ENCODE measurements at places on chromosomes 6 and 20.

DNA sequence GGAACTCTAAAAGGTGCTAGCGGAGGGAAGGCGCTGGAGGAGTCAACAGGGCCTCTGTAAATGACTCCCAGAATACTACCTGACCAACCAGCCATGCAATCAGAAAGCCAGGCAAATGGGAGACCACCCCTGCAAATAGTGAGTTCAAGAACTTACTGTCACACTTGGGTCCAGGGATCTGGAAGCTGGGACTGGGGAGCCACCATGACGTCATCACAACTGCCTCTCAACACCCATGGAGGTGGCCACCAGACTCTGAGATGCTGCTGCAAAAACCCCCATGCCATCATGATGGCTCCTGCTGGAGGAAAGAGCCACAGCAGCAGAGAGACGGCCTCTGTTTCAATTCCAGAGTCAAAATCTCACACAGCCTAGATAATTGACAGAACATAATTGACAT is 8.5 kb upstream of the PDYN start:
- DNase-seq, result no peak

DNA sequence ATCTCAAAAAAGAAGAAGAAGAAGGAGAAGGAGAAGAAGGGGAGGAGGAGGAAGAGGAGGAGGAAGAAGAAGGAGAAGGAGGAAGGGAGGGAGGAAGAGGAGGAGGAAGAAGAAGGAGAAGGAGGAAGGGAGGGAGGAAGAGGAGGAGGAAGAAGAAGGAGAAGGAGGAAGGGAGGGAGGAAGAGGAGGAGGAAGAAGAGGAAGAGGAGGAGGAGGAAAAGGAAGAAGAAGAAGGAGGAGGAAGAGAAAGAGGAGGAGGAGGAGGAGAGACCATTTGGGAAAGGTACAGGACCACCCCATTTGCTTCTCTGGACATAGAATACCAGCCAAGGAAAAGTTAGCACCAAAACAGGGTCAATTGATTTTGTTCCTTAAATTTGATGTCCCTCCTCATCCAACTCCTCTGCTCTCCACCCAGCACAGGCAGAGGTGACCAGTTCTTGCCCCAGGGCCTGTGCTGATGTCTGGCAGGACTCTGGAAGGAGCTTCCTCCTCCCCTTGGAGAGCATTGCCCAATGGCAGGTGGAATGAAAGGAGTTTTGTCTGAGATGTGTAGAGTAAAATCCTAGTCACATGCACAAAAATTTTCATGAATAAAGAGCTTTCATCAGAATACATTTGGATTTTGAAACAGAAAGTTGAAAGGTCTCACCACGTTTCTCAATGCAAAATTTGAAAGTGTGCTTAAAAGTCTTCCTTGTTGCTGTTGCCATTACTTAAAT is 182.9 kb downstream of the LY86 start:
- DNase-seq, result no peak

DNA sequence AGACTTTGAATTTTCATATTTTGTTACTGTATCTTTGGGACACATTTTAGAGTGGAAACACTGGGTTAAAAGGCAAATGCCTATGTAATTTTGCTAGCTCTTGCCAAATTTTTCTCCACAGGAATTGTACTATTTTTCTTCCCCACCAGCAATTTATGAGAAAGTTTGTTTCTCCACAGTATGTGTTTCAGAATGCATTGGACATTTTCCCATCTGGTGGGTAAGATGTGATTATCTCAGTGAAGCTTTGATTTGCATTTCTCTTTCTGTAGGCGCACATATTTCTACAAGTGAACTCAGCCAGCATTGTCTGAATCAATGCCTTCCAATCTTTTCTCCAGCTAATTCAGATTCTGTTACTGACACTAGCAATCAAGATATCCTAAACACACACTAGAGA is 157.8 kb downstream of the RCAN2 start:
- no peak for DNase-seq

GRCh38 chr6:17630511-17631073 is 30.5 kb downstream of the FAM8A1 start:
- DNase-seq, result no peak

DNA sequence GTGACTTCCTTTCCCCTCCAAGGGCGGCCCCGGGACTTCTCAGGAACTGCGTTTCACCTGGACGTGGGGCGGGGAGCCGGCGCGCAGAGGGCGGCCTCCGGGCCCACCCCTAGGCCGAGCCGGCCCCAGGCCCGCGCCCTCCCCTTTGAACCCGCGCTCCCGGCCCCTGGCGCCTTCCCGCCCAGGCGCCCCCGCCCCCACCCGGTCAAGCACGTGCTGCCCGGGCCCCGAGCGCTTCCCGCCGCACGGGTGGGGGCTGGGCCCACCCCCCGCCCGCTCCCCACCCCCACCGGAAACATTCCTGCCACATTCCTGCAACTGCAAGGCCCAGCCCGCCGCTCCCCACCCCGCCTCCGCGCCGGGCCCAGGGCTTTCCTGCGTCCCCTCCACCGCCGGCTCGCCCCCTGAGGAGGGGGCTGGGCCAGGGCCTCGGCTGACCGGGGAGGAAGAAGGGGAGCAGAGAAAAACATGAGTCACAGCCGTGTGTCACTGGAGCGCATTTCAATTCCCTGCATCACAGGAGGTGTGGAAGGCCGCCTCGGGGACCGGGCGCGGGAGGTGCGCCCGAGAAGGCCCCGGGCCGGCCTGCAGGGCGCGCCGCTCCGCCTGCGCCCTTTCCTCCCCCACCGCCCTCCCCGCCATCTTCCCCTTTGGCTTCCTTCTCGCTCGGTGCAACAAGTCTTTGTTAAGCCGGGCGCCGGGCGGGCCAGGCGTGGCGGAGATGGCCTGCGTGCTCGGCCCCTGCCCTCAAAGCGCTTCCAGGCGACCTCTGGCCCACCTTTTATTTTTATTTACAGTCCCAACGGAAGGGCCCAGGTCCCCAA is 1.2 kb upstream of the HMGA1 start:
- DNase-seq, result no peak

DNA sequence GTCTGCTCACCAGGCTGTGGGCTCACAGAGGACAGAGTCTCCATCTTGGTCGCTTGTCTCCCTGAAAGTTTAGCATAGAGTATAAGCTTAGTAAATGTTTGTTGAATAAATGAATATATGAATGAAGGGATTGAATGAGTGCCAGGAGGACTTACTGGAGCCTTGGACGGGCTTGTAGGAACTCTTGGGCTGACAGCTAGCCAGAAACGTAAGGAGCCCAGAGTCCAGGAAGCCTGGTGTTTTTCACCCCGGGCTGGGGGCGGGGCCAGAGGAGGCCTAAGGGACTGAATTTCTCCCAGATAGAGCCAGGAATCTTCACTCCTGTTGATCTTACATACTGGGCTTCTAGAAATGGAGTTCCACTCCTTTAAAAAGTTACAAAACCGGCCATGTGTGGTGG is 68.5 kb upstream of the SRSF6 start:
- no peak for DNase-seq

DNA sequence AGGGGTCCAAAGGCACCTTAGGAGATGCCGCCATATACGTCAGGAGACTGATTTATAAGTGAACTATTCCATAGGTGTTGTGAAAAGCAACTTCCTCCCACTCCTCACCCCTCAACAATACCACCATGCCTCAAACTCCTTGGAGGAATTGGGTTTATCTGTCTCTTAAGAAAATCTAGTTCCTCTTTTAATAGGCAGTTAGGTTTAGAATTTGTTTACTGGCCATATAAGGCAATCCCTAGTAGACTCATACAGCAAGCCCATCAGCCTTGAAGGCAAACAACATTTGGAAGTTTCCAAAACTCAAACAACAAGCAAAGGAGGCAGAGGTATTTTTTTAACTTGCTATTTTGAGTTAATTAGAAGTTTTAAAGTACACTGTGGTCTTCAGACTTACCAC is 66.1 kb downstream of the PRND start:
- no peak for DNase-seq

GRCh38 chr6:11241154-11241792 is 8.8 kb upstream of the NEDD9 start:
- DNase-seq, result no peak

DNA sequence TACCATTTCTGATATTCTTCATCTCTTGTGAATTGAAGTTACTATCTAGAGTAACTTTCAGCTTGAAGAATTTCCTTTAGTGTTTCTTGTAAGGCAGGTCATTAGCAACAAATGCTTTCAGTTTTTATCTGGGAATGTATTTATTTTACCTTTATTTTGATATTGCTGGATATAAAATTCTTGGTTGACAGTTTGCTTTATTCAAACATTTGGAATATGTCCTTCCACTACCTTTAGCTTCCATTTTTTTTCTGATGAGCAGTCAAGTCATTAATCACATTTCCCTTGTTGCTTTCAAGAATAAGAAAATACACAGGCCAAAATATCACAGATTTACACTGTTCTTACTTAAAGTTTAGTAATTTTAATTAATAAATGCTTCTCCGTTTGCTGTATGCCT is 5.7 kb upstream of the NELFCD start:
- DNase-seq, result no peak

GRCh38 chr20:23242556-23243180 is 107.9 kb upstream of the NXT1 start:
- no peak for DNase-seq

DNA sequence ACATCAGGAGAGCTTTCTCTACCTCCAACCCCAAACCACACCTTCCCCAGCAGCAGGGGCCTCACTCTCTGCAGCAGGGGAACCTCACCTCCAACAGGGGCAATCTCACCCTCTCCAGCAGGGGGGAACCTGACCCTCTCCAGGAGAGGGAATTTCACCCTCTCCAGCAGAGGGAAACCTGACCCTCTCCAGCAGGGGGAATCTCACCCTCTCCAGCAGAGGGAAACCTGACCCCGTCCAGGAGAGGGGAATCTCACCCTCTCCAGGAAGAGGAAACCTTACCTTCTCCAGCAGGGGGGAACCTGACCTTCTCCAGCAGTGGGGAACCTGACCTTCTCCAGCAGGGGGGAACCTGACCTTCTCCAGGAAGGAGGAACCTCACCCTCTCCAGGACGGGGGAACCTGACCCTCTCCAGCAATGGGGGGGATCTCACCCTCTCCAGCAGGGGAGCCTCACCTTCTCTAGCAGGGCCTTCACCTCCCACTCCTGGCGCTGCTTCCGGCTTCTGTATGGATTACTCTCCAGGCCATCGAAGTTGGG is 3.1 kb downstream of the B3GALT4 start:
- no peak for DNase-seq

DNA sequence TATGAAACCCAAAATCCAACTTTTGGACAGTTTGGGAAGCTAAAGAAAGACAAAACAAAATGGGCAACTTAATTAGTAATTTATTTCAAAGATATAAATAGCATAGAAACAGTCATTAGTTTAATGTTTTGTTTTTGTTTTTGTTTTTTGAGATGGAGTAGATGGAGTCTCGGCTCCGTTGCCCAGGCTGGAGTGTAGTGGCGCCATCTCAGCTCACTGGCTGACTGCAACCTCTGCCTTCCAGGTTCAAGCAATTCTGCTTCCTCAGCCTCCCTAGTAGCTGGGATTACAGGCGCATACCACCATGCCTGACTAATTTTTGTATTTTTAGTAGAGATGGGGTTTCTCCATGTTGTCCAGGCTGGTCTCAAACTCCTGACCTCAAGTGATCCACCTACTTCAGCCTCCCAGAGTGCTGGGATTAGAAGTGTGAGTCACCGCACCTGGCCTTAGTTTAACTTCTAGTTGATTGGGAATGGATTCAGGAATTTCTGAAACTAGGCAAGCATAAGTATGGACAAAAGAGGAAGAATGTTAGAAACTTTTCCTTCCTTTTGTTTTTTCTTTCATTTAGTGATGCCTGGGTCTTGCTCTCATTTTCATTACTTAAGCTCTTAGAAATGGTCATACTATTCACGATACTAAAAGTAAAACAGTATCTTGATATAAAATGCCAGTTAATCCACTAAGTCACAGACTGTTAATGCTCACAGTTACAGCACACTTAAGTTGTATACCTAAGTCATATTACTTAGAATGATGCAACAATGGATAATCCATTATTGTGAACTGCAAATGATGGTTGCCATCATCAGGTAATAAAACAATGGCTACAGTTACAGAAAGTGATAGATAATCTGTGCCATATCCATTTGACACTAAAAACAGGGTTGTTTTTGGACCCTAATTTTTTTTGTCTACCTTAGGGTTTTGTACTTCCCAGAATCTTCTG is 8.2 kb downstream of the SENP6 start:
- no peak for DNase-seq

- no peak for DNase-seq
Measured at GRCh38 chr6:89048288-89048923, 32.1 kb upstream of the PNRC1 start.

GRCh38 chr6:150250826-150251225 is 108.0 kb downstream of the PPP1R14C start:
- no peak for DNase-seq

GRCh38 chr20:50110141-50111047 is 2.6 kb downstream of the UBE2V1 start:
- no peak for DNase-seq

GRCh38 chr6:163964789-163965188 is 550.3 kb downstream of the QKI start:
- no peak for DNase-seq

- no peak for DNase-seq
Measured at GRCh38 chr20:36113566-36114250, 40.8 kb upstream of the EPB41L1 start.

DNA sequence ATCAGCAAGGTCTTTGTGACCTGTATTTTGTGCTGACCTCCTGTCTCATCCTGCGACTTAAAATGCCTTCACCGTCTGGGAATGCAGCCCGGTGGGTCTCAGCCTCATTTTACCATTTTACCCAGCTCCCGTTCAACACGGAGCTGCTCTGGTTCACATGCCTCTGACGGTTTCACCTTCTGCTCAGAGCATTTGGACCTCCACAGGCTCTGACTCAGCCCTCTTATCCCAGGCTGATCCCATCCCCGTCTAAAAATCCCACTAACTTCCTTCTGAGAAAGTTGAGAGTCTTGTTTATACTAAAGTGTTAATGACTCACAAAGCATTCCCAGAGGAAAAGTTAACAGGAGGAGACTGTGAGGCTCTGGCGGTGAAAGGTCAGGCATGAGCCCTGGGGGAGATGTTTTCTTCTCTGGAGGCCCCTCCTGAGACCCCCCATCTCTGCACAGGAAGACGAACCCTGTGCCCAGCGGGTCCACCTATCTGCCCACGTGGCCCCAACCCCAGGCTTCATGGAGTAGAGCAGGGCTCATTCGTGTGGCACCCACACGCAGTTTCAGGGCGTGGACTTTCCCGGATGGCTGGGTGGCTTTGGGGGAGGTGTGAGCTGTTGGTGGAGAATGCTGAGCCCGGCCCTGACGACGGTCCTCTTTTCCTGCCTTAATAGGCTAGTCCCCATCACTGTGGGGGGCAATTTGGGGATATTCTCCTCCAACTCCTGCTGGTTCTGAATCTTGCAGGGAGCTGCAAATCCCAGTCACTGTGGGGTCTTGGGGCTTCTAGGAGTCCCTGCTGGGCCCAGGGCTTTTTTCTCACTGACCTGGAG is 3.3 kb upstream of the BIRC7 start:
- no peak for DNase-seq

- DNase-seq, result no peak
Measured at GRCh38 chr6:54037277-54037779, 73.9 kb upstream of the MLIP start.

DNA sequence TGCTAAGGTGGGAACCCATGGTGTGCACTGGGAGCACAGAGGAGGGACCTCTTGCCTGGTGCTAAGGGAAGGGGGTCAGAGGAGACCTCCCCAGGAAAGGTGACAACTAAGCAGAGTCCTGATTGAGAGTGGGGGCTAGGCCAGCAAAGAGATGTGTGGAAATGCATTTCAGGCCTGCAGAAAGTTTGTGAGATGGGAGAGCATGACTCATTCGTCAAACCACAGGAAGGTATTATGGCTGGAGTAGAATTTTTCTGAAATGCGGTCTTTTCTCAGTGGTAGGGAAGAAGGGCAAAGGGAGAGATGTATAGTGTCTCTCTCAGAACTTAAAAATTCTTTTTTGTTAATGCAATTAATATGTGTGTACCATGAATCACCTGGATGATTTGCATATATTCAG is 23.6 kb upstream of the EDN1 start:
- no peak for DNase-seq

All from ovary (tissue), 10 donors.